Kidney glomerular epithelial cell (primary cell): ENCODE measurements at places on chromosomes 4 and X.

GRCh38 chr4:175986-176385 lies 51.7 kb downstream of the ZNF718 start:
- DNase-seq, result no peak

DNA sequence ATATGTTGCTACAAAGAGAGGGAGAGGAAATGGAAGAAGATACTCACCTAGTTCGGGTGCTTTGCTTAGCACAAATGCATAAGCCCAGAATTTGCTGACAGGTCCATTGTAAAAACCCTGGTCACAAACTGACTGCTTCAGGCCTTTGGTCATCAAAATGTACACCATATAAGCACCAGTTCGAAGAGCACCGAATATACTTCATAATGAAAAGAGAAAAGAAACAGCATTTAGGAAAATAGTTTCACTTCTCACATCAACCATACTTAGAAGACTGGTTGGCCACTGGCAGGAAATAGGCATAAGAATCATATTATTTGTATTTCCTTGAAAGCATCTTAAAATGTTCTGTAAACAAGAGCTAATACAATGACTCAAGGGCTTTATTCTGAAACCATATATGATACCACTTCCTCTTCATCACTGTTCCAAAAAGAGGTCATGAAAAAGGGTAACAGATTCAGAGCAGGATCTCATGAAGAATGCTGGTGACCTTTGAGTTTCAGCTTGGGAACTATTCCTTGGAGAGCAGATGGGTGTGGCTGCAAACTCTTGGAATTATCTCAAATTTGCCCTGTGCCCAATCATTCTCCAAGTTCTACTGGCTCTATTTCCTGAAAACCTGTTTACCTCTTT lies 138.7 kb downstream of the ELOVL6 start:
- no peak for DNase-seq

DNA sequence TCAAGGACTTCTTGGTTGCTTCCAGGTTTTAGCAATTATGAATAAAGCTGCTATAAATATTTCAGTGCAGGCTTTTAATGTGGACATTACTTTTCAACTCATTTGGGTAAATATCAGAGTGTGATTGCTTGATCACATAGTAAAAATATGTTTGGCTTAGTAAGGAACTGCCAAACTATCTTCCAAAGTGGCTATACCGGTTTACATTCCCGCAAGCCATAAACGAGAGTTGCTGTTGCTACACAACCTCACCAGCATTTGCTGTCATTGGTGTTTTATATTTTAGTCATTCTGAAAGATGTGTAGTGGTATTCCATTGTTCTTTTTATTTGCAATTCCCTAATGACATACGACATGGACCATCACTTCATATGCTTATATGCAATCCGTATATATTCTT lies 30.9 kb upstream of the SPOCK3 start:
- DNase-seq, result no peak

- DNase-seq, result no peak
Measured at GRCh38 chr4:25449270-25449669, 72.2 kb downstream of the ANAPC4 start.

GRCh38 chrX:20506739-20507138 lies 240.0 kb upstream of the RPS6KA3 start:
- DNase-seq, result no peak
